ENCODE measurements at places on chromosomes 4 and X. TPM values are rescaled to one million over a fixed set of nuclear protein-coding genes. Genes with fewer than 3 reads are reported as not detected.

DNA sequence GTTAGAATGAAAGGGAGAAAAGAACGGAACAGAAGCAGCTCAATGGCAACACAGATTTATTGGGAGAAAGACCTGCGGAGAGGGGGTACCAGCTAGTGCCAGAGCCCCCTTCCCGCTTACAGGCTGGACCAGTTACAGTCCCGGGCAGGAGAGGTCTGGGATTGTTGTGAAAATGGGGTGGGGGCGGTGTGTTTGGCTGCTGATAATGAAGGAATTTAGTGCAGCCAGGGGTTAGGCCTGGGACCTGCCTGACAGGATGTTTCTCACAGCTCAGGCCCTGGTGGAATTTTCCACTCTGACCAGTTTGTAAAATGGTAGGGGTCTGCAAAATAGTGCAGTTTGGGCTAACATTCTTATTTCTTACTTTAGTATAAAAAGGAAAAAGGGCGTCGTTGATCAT lies 75.4 kb upstream of the SPIN4 start:
- no peak for DNase-seq

DNA sequence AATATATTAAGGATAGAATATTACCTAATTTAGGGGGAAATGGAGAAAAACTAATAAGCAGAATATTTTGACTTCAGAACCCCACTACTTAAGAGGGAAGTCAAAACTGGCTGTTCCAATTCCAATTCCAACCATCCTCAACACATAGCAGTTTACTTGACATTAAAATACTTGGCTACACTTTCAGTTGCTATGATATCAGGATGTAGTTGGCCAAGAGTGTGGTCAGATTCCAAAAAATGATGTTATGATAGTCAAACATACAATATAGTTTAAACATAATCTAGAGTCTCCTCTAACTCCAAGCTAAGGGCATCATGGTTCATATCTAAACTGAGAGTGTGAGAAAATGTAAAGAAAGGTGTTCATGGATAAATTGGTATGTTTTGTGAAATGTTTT lies 16.5 kb upstream of the SMIM14 start:
- no peak for DNase-seq

DNA sequence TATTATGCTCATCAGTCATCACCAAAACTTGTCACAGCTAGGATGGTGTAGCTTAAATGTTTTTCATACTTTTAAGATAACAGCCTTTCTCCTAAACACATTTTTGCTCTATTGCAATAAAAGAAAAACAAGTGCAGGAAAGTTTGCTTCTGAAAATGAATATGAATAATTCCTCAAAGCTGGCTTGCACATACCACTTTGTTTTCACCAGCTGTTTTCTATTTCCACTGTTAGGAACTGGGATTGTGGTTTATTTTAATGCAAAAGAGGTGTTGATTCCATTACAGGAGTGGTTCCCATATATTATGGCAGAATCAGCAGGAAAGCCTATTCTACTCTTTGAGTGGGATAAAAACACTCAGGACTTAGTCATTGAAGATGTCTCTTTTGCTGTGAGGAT lies 145.9 kb downstream of the PPA2 start:
- DNase-seq, result no peak

DNA sequence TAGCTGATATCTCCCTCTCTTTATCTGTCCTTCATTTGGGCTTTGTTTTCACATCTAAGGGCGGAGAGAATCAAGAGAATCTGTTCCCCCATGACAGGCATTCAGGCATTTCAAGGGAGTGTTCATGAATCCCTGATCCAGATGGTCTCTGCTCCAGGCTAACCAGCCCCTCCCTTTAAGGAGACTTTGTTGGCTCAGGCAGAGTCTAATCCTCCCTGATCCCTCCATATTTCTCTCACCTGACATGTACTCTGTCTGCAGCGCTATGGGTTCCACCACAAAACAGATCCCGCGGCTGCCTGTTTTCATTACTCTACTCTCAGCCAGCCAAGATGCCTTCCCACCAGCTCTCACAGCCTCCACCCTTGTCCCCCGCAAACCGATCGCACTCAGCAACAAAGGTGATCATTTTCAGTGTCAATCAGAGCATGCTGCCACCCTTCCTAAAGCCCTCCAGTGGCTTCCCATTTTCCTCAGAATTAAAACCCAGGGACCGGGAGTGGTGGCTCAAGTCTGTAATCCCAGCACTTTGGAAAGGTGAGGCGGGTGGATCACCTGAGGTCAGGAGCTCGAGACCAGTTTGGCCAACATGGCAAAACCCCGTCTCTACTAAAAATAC lies 30.3 kb upstream of the SLC2A9 start:
- DNase-seq, result no peak

GRCh38 chr4:149964001-149964796 lies 114.0 kb upstream of the DCLK2 start:
- DNase-seq, result no peak

DNA sequence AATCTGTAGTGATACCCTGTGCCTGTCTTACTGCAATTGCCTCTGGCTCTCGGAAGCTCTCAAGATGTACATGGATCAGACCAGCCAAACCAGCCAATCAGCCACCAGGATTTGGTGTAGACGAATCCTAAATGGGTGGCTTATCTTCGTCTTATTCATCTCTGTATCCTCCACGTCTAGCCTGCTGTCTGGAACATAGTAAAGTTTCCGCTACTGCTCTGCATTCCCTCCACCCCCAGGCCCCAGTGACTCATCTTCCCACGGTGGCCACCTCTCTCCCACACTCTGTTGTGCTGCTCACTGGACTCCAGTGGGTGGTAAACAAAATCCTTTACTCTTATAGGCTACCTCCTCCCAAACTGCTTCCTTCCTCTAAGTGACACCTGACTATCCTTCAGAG lies 37.8 kb downstream of the SEPTIN6 start:
- no peak for DNase-seq

DNA sequence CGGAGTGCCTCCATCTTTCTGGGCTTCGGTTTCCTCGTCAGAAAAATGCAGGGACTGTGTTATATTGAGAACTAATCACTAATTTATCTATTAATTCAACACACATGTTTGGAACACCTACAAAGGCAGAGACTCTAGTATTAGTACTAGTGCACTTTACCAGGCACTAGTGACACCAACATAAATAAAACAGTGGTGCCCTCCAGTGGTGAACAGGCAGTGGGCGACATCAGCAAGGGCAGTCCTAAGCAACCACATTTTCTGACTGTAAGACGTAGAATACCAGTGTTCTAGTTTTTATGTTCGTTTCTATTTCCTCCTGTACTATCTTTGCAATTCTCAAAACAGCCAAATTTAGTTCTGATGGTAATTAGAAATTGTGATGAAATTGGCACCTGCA lies 69.1 kb upstream of the UCP1 start:
- no peak for DNase-seq

GRCh38 chr4:93433840-93434239 lies 394.7 kb upstream of the ATOH1 start:
- DNase-seq, result no peak

- DNase-seq, result no peak
Observed at GRCh38 chr4:174650711-174651355, 128.5 kb upstream of the HPGD start.

DNA sequence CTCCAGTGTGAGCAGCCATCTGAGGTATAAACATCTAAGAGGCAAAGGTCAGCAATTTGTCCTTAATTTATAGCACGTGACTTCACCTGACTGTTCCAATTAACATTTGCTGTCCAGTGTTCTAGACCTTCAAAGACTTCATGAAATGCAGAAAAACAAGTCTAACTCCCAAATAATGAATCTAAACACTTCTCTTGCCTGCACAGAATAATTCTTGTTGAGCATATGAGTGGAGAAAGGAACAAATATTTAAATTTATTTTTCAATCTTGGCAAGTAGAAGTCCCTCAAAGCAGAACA lies 12.0 kb downstream of the RFC1 start:
- DNase-seq, result no peak

GRCh38 chr4:41215155-41215554 lies 813 bp upstream of the APBB2 start:
- DNase-seq, result no peak

GRCh38 chr4:166121897-166122296 lies 248.9 kb downstream of the TLL1 start:
- DNase-seq, result no peak

DNA sequence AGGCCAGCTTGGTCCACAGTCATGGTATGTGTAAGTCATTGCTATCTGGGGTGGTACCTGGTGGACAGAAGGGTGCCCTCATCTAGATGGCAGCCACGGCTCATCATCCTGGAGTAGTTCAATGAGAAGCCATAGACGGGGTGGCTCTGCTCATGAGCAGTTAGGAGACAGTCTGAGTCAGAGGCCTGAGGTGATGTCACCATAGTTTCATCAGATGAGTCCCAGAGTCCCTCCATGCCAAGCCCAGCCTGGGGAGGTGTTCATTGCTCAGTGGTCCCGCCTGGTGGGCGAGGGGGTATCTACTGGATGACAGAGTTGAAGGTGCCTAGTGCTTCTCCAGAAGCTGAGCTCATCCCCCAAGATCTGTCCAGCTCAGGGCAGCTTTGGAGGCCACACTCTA lies 49.8 kb downstream of the DLG3 start:
- no peak for DNase-seq

DNA sequence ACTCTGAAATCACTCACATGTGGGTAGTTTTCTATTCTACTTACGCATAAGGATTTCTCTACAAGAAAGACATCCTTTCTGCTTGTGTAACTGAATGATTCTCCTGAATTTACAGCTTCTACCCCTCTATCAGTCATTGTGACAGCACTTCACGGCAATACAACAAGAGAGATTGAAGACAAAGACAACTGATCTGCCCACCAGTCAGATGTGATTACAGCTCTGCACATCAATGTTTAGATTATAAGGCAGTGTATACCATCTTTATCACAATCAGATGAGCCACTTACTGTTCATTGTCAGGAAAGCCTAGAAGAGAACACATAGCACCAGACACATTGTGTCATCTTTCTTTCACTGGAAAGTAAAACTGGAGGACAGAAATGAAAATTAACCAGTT lies 324.4 kb downstream of the CENPC start:
- no peak for DNase-seq

DNA sequence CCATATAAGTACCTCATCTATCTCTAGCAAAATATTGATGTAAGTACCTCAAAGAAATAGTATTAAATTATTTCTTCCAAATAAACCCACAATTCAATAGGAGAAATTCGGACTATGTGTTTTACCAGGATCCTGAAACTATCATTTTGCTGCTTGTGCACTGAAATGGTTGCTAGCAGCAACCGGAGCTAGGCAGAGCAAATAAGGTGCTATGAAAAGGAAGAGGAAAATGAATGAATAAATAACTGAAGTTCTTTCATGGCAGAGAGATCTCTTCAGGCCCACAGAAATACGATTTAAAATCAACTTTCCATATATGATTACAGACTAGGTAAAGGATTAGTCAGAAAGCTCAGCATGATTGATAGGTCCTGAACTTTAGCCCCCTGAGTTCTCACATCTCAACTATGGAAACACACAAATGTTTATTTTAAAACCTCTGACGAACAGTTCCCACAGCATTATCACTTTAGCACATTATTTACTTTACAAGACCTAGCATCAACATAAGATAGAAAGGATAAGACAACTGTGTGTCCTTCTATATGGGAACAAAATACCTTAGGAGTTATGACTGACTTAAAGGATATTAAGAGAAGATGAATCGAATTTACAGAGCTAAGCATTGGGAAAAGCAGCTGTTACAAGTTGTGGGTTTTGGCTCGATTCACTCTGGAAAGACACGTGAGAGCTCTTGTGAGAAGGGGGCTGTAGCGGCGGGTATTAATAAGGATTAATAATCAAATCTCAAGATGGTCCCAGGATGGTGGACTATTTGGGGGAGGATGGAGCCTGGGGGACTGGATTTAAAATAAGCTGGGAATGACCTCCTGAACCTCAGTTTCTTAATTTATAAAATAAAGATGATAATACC lies 104.3 kb downstream of the CORIN start:
- no peak for DNase-seq

DNA sequence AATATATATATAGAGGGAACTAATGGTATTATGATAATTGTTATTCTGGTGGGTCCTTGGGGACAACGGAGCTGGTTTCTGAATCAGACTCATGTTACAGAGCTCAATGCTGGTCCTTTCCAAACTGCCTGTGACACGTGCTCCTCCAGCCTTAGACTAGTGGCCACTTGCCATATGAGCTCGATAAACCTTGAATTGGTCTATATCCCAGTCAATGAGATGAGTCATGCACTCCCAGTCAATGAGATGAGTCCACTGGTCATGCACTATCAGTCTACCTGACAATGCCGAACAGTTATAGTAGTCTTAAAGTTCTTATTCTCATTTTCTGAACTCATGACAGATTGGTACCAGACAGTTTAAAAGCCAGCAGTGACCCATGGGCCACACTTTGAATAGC lies 325.2 kb downstream of the LDB2 start:
- DNase-seq, result no peak

DNA sequence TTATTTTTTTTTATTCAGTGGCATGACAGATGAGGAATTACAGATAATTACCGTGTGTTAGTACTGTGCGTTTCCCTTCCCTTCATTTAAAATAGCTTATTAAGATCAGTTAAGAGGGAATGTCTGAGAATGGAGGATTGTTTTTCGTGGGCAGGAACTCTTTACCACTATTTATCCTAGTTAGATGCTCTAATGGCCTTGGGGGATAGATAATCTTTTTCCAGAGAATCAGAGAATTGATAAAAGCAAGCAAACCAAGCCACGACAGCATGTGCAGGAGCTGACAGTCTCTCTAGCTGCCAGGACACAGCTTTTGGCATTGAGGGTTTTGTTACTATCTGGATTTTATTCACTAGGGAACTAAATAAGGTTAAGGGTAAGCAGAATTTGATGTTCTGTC lies 128.7 kb downstream of the DCLK2 start:
- no peak for DNase-seq

- DNase-seq, result no peak
Observed at GRCh38 chr4:125464146-125464545, 149.4 kb downstream of the FAT4 start.

DNA sequence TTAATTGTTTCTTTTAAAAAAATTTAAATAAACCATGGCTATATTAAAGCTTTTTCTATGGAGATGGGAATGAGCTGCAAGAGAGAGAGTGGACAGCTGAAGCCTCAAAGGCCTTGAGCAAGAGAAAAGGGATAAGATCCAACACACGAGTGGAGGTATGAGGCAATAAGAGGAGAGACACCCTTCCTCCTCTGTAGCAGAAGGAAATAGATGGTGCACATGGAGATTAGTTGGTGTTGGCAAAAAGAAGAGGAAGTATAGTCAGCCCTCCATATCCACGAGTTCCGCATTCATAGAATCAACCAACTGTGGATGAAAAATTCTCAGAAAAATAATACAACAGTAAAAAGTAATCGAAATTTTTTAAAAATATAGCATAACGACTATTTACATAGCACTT lies 3.2 kb downstream of the CXorf38 start:
- DNase-seq, result no peak

Gene TADA2B
- 14.8 TPM for total RNA-seq

Gene CENPVL1
- total RNA-seq, result not detected

Gene ADH7
- not detected for total RNA-seq

Gene MAOB
- total RNA-seq, result 18.9 TPM

Gene PNMA6A
- total RNA-seq, result 4.9 TPM

Gene SRPX
- 33.4 TPM for total RNA-seq

Gene IL15
- 11.5 TPM for total RNA-seq

Gene IGBP1
- 44.0 TPM for total RNA-seq

Gene GRK4
- total RNA-seq, result 14.8 TPM

Gene MSL3
- 31.1 TPM for total RNA-seq

Gene ABCG2
- total RNA-seq, result 3.6 TPM

Gene HHIP
- 7.8 TPM for total RNA-seq

Gene ENPP6
- total RNA-seq, result 24.6 TPM

Gene GATA1
- 0.76 TPM for total RNA-seq

Gene WNK3
- total RNA-seq, result 2.4 TPM

Gene CXCR3
- 0.31 TPM for total RNA-seq

Gene UGT8
- total RNA-seq, result 85.1 TPM

Gene PRDM8
- total RNA-seq, result 8.0 TPM

Data from sciatic nerve (tissue), 2 donors.